Inflammatory macrophage treated with lipopolysaccharide for 4 hours (primary cell): ENCODE measurements at places on chromosomes 2 and 18.

GRCh38 chr2:145806546-145806945, 1286.6 kb upstream of the ZEB2 start:
- no peak for DNase-seq

- no peak for DNase-seq
These were observed 84.1 kb upstream of the CTNNA2 start for GRCh38 chr2:79428745-79429144.

- DNase-seq, result no peak
These were observed 20.6 kb upstream of the TMEFF2 start for GRCh38 chr2:192215096-192215877.

DNA sequence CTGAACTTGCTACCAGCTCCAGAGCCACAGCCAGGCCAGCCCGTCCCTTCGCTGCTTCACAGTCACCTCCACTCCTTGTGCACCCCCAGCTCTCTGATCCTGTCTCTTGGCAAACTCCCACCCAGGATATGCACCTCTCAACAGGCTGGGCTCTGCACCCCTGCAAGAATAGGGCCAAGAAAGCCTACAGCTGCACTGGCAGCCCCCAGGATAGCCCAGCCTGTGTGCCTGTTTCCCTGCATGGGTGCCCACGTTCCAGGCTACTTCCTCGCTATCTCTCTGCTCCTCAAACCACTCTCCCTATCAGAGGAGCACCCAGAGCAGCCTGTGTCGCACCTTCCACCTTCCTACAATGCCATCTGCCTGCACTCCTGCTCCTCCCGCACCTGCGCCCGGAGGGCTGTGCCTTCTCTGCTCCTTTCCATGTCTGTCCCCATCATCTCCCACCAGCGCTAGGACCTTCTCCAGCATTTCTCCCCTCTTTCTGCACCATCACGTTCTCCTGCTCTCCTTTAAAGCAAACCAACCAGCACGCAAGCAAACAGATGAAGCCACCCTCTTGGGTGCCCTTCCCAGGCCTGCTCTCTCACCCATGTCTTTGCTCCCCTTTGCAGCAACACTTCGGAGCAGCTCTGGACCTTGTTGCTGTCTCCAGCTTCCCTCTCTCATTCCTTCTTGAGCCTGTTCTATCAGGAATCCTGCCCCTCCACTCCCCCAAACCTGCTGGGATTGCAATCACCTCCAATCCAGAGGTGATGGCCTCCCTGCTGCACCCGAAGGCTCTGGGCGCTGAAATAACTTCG, 313.2 kb upstream of the HS6ST1 start:
- no peak for DNase-seq

- no peak for DNase-seq
These were observed 5.9 kb upstream of the NEURL3 start for GRCh38 chr2:96510931-96511595.

GRCh38 chr2:25245141-25245540, 76.8 kb upstream of the POMC start:
- DNase-seq, result no peak

- DNase-seq, result no peak
These were observed 242.0 kb downstream of the RAD51AP2 start for GRCh38 chr2:17276220-17276619.

DNA sequence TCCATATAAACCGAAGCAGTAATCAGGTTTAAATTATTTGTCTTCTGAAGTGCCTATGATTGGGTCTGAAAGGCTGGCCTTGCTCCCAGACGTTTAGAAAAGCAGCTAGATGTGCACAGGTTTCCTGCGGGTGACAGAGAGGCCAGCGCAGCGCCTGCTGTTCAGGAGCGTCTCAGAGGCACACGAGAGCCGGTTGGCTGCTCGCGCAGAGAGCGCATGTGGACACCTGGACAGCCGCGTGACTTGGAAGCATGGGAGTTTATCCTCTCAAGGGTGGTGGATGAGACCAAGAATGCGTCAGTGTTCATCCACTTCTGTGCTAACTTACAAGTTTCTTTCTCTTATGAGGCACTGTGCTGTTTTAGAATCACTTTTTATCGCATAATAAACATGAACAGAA, 303.7 kb downstream of the PTGR3 start:
- DNase-seq, result no peak
